SK-MEL-5 (cell line): ENCODE measurements at places on chromosomes 2 and 18. TPM values are rescaled to one million over a fixed set of nuclear protein-coding genes. Genes with fewer than 3 reads are reported as not detected.
A peak's percentile ranks its signal among the peaks of the same experiment; 100 is the strongest.

DNA sequence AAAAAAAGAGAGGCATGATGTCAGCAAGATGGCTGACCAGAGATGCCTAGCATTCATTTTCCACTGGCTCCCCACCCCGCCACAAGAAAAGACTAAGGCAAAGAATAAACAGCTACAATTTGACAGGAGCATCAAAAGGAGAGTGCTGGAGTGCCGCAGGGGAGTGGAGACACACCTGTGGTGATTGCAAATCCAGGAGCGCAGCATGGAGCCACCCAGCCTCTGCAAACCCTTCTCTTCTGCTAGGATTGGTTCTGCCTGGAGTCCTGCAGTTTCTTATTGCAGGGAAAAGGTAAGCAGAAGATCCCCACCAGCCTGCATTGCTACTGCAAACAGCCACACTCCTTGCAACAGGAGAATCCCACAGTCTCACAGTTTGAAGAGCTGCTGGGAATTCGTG lies 26.1 kb downstream of the BOLL start:
- no peak for DNase-seq

GRCh38 chr2:46000660-46001059 lies 296.5 kb upstream of the EPAS1 start:
- no peak for DNase-seq

DNA sequence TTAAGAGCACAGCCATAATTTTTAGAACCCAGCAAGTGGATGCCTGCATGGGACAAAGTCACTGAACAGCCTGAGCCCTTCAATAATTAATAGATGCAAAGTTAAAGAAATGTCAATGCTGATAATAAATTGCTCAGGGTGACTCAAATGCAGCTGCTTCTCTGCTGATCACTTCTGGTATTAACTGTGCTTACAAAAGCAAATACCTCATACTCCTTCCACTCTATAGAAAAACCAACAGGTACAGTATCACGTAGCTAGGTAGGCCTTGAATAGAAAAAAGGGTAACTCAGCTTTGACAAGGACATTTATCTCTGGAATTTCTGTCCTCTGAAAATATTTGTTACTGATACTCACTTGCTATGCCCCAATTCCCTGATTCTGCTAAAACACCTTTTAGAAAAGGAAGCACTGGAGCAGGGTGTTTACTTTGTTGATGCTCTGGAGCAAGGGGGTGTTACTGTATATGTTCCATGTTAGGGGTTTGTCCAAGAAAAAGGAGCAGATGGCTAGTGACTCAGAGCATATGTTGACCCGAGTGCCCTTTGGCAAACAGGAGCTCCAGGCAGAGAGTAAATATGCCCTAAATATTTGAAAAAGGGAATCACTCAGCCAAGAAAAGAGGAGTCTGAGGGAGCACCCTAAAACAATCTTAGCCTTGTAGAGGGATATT lies 59.1 kb upstream of the RTN4 start:
- no peak for DNase-seq

SCN1A gene
- 0.48 and 0.77 TPM in 2 replicates for total RNA-seq

DNA sequence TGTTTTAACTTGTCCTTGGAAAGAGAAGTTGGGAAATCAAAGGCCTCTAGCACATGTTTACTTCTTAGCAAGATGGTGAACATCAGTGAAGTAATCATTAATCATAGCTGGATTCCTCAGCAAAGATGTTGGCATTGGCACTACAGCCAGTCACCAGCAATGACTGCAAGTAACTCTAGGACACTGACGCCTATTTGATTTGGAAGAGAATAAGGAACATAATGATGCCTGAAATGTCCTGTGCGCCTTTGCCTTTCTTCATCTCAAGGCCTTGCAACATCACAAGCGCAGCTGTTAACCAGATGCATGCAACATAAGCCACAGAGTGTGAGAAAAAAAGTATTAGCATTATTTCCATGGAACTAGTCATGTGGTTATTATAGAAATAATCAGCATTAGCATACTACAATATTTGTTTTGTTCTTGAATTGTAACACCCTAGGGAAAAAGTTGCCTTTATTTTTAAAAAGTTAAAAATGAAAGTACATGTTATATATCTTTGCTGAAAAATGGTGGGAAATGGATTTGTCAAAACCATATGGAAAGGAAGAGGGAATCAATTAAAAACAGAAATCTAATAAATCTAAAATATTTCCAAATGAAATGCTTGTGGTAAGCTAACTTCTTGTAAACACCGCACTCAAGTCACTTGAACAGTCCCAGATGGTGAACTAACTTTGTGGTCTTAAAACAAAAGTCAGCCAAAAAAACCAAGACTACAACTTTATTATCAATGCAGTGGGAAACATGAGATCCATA lies 55.6 kb downstream of the THADA start:
- peak; percentile 28 for DNase-seq

DNA sequence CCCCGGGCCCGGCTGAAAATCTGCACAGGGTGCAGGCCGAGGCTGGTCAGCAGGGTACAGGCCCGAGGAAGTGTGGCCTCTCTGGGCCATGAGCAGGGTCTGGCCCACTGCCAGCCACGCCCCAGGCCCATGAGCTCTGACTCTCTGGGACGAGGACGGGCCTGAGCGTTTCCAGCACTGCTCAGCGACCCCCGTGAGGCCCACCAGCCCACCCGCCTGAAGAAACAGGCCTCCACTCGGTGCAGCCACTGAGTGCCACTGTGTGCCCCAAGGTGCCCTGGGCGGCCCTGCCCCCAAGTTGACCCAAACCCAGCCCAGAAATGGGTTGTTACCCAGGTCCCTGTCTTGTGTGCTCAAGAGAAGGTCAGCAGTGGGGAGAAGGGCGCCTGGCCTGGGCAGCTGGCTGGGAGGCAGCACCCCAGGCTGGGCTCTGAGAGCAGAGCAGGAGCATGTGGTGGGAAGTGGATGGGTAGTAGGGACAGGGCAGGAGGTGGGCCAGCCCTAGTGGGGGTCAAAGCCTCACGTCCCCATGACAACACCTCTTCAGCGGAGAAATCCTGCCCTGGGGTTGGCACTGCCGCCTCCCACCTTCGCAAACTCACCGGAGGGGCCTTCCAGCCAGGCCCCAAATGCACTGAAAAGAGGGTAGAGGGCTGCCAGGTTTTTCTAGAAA lies 2.1 kb upstream of the SNED1 start:
- no peak for DNase-seq

DNA sequence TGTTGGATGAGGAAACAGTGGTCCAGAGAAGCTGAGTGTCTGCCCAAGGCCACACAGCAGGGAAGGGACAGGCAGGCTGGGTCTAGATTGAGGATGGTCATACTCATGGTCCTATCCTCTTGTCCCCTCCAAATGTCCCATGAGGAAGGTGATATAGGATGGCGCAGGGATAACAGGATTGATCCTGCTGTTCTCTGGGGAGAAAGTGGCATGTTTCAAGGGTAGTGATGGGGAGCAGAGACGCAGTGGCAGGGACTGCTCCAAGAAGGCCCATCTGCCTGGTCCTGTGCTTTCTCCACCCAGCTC lies 24.6 kb downstream of the HS1BP3 start:
- DNase-seq, result no peak

DNA sequence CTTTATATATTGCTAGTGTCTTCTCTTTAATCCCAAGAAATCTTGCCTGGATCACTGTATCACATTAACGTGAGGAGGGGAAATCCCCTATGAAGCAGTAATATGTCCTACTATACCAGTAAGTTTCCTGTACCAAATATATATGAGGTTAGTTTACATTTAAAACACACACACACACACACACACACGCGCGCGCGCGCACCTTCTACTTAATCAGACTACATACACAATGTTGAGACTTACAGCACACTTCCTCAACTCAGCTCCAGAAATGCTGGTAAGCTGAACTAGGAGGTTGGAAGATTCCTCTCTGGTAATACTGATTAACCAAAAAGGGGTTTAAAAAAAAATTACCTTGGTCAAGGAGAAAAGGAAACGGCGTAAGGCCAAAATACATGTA lies 49.3 kb downstream of the USP34 start:
- DNase-seq, result no peak

TMEM198 gene
- 2.1 TPM in 2 replicates for total RNA-seq

UGT1A8 gene
- not detected in 2 replicates for total RNA-seq

DNA sequence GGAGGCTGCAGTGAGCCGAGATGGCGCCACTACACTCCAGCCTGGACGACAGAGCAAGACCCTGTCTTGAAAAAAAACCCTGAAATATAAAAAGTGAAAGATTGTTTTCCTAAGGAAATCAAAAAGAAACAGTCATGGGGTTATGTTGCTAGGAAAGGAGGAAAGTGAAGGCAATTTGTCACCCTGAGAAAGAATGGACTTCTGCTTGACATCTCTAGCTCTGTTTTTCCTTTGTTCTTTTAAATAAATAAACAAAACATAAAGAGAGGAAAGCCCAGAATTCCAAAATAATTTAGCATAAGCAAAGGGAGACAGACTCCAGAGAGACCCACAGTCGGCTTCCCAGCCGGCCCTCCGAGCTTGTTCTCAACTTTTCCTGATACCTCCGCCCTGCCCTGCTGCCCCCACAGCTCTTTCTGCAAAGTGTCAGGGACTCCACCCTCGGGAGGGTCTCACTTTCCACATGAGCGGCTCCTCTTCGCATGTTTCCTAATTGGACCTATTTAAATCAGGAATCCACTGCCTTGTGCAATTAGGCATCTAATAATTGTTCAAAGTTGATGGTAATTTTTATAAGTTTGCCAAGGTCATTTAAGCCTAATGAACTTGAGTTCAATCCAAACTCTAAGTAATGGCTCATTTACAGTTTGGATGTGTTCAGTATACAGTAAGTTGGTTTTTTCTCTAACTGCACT lies 49.8 kb upstream of the COPS8 start:
- DNase-seq, result no peak

DNA sequence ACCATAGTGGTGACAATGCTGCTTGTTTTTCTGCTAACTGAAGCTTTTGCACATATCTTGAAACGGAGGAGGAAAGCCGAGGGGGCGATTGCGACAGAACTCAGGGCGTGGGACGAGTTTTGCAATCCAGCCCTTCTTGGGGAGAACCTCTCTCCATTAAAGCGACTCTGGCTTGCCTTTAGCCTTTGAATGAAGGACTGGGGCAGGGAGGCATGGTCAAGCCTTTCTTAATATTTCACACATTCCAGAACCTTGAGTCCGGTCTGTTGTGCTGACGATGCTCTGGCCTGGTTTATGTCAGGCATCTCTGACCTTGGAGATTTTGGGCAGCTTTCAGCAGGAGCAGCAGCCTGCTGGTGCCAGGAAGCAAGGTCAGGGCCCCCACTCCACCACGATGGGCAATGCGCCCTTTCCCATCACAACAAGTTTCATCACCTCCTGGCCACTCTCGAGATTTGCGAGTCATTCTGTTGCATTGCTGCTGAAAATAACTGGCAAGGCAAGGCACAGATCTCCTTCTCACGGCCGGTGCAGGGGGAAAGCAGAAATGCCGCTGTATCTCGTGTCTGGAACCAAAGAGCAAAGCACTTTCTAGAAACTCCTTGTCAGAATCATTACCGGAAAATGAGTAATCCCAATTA lies 10.8 kb downstream of the EMILIN2 start:
- DNase-seq, result no peak

RGPD3 gene
- total RNA-seq, result not detected in 2 replicates

DNA sequence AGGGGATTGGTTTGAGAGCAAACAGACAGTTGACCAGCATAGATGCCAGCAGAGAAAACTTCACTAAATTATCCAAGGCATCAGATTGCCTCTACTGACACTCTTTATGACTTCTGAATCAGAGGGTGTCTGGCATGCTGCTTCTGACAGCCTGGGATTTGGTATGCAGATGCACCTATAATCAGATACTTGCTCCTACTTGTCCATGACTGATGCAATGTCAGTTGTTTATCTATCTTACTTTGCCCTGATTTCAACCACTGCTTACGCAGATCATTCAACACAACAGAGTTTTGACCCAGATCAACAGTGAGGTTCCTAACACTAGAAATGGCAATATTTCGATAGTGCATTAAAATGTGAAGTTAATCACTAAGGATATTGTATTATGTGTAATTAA lies 22.6 kb upstream of the CALCRL start:
- DNase-seq, result no peak

- no peak for DNase-seq
Observed at GRCh38 chr2:136351684-136352083, 233.7 kb upstream of the CXCR4 start.

CDH2 gene
- 0.16 and 0.24 TPM in 2 replicates for total RNA-seq

GRCh38 chr18:35728676-35729075 lies 147.1 kb downstream of the GALNT1 start:
- no peak for DNase-seq

DNA sequence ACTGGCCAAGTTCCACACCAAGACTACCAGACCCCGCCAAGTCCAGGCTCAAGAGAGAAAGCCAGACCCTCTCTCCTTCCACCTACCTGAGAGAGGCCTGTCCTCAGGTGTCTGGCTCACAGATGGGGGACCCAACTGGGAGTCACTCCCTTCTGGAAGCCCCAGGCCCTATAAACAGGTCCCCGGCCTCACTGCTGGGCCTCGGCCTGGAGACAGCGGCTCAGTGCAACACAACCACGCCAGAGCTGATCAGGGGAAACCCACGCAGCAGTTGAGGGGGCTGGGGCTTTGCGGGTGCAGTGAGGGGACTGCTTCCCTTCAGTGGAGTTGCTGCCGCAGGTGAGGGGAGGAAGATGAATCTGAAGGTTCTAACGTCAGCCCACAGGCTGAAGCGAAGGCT lies 22.8 kb upstream of the C1QL2 start:
- no peak for DNase-seq

POU3F3 gene
- 2.2 TPM in 2 replicates for total RNA-seq

CDH19 gene
- 71.4 and 76.4 TPM in 2 replicates for total RNA-seq

MYOM1 gene
- 0.26 and 0.72 TPM in 2 replicates for total RNA-seq

GRCh38 chr2:179860255-179861026 lies 971 bp downstream of the ZNF385B start:
- no peak for DNase-seq

GRCh38 chr2:110114831-110115255 lies 779 bp downstream of the MALL start:
- no peak for DNase-seq

GRCh38 chr2:191500884-191501560 lies 176.9 kb upstream of the NABP1 start:
- no peak for DNase-seq

REG3A gene
- not detected in 2 replicates for total RNA-seq

DNA sequence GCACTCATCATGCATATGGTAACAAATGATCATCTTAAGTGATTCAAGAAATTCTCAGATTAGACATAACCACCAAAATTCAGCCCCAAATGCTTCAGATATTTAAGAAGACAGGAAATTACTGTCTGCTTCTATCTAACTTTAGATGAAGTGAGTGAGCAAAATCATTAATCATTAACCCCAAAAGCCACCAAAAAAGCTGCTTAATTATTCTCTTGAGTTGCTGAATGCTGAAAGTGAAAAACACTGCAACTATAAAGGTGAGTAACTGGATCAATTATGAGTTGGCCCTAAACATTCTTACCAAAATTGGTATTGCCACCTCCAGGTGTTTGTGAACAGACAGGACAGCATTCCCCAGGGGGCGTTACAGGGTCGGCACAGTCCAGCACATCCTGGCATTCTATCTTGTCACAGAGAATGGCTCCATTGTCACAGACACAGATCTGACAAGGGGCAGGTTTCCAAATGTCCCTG lies 69.6 kb downstream of the COL5A2 start:
- DNase-seq, result no peak

GRCh38 chr18:9838144-9838877 lies 47.5 kb upstream of the TXNDC2 start:
- no peak for DNase-seq
